CD14-positive monocyte (primary cell): ENCODE measurements at places on chromosomes 13 and 19.

GRCh38 chr13:98300956-98301641 is 124.0 kb upstream of the RNF113B start:
- DNase-seq, result no peak

DNA sequence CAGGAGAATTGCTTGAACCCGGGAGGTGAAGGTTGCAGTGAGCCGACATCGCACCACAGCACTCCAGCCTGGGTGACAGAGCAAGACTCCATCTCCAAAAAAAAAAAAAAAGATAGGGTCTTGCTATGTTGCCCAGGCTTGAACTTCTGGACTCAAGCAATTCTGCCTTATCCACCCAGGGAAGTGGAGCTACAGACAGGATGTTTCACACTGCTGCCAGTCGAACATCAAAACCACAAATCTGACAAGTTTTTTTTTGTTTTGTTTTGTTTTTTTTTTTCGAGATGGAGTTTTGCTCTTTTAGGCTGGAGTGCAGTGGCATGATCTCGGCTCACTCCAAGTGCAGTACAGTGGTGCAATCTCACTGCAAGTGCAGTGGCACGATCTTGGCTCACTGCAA is 10.8 kb downstream of the XPO4 start:
- DNase-seq, result no peak

- DNase-seq, result no peak
Measured at GRCh38 chr13:49776871-49777270, 15.6 kb downstream of the KPNA3 start.

DNA sequence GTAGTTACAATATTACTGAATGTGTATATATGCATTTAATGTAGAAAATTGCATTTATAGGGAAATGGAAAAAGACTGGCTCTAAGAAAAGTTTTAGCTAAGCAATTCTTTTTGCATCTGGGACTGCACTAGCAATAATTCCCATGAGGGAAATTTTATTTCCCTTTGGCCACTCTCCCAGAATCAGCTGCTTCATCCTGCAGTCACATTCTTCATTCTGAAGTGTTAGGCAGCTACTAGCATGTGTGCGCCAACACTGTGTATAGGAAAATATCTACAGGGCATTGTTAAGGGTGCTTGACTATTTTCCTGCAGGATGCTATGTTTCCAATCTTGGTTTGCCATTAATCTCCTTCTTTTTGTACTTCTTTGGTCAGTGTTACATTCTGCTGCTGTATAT is 312.8 kb upstream of the PCDH20 start:
- DNase-seq, result no peak

- DNase-seq, result no peak
Measured at GRCh38 chr13:62613819-62614218, 1198.2 kb upstream of the PCDH20 start.

DNA sequence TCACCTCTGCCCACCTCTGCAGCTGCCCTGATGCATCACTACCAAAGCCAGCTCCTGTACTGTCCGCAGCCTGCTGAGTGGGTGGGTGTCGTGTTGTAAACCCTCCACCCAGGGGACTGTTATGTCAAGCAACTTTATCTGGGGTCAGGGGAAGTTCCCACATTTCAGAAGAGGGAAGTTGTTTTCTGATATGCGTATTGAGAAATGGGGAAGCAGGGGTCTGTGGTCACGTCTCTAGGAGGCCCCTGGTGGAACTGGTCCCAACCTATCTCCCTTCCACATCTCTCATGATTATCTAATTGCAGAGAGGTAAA is 31.2 kb downstream of the CLEC17A start:
- DNase-seq, result peak; percentile 90

DNA sequence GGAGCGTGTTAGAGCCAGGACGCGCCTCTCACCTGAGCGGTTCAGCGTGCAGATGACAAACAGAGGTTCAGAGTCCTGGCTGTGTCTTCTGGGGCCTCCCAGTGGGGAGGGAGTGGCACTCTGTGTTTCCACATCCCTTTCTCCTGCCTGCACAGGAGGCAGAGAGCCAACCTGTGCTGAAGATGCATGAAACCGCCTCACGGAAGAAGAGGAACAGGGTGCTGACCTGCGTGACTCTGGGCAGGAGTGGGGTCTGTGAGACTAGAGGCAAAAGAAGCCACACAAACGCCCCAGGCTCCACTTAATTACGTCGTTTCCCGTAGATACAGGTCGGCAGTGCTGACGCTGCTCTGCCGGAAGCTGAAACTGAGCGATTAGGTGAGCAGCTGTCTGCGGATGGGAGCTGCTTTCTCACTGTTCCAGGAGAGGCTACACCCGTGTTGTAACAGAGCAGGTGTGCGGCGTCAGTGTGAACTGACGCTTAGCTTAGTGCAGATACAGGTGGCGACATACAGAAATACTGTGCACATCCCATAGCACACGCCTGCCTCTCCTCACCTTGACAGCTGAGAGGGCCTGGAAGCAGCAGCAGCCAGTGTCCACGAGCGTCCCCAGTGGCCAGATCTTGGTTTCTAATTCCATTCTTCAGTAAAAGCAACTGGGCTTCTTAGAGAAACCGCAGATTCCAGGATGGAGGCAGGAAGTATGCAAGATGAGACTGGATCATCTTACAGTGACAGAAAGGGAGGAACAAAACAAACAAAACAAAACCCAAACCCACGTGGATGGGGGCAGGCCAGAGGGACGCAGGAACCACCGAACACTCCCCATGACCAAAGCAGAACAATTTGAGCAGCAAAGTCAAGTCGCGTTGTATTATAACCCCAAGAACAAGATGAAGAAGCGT is 37.7 kb upstream of the MCF2L start:
- no peak for DNase-seq

GRCh38 chr19:45468159-45468651 is 409 bp downstream of the FOSB start:
- no peak for DNase-seq

DNA sequence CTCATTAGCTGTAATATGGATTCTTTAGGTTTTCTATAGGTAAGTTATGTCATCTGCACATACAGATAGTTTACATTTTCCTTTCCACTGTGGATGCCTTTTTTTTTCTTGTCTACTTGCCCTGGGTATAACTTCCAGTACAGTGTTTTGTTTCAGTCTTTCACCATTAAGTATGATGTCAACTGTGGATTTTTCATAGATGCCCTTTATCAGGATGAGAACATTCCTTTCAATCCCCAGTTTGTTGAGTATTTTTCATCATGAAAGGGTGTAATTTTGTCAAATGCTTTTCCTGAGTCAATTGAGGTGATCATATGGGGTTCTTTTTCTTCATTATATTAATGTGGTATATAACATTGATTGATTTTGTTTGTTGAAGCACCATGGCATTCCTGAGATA is 43.6 kb upstream of the SACS start:
- DNase-seq, result no peak

- DNase-seq, result no peak
Measured at GRCh38 chr19:16957151-16957701, 68.4 kb downstream of the F2RL3 start.

GRCh38 chr19:32317086-32317485 is 28.3 kb upstream of the ZNF507 start:
- DNase-seq, result no peak

- DNase-seq, result peak; percentile 54
Measured at GRCh38 chr19:18109733-18110608, 12.4 kb downstream of the MAST3 start.

DNA sequence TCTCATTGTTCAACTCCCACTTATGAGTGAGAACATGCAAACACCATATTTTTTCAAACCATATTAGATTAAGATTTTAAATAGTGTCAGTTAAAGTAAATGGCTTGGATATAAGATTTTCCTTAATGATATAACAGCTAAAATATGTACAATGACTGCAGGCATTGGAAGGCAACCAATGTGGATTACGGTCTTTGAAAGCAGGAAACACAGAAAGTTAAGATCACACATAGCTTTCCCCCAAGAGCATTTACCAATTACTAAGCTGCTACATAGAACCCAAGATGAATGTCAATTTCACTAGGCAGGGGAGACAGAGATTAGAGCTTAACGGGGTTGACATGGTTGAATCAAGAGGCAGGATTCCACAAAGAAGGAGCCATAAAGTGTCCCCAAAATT is 173.2 kb upstream of the TRPC4 start:
- DNase-seq, result no peak

DNA sequence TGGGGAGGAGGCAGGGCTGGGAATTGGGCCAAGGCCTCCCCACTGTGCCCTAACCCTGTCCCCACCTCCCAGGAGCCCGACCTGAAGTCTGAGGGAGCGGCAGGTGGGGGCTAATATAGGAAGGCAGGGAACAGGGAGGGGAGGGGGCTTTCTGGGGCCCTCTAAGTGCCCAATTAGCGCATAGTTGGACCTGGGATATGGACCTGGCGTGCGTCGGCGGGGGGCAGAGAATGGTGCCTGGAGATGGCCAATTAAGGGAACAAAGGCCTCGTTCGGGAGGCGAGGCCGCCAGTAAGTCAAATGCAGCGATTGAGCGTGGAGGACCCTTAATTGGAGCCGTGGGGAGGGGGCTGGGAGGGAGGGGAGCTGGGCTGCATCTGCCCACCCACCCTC is at the start of gene C19orf85:
C19orf85 (minus strand) TSS at position 90 of the 393 bp plus-strand sequence. CDS start 197 bp downstream, outside the sequence.
- no peak for DNase-seq

DNA sequence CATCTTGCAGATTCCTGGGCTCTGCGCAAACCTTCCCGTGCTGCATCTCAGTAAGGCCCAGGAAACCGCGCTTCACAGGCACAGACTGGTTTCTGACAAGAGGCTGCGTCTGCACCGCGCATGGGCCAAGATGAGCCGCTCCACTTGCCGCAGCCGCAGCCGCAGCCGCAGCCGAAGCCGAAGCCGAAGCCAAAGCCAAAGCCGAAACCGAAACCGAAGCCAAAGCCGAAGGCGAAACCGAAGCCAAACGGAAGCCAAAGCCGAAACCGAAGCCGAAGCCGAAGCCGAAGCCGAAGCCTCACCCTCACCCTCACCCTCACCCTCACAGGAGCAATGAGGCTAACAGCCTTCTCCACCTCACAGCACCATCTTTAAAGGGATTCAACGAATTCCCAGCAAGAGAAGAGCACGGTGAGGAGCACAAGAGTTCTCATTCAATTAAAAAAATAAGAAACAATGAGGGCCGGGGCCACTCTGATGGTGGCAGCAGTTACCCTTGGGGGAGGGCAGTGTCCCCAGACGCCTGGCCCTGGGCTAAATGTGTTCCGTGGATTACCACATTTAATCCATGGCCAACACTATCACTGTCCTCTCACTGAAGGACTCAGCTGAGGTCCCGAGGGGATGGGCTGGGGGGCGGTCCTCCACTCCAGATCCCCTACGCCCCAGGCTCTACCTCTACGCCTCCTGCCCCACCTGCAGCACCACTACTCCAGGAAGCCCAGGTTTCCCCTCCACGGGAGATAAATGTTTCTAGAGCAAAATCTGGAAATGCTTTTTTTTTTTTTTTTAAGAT is 29.1 kb downstream of the ZNF787 start:
- DNase-seq, result no peak

DNA sequence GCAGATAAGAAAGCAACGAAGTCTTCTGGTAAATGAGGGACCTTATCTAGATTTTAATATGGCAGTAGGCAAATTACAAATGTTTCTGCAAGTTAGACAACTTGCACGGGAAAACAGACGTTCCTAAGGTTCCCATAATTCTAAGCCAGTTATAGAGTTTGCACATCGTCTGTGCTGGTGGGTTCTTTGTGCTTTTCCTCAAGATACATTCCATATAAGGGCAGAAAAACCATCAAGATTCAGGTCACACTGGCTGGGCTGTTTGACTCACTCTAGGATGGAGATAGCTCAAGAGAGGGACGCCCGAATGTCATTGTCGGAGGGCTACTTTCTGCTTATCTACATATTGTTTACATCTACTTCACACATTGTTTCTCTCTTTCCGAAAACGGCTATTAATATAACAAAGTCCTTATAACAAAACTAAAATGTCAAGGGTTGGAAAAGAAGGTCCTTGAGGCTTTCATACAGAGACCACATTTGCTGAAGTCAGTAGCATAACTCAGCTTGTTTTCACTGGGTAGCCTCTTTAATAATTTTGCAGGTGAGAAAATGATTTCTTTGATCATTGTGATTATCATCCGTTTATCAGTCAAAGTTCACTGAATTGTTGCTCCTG is 44.4 kb downstream of the SOX1 start:
- DNase-seq, result no peak

GRCh38 chr19:17255150-17255621 is 9.4 kb downstream of the USHBP1 start:
- no peak for DNase-seq

GRCh38 chr19:35262101-35262761 is 6.5 kb upstream of the USF2 start:
- no peak for DNase-seq

GRCh38 chr19:39832341-39833083 is 1.4 kb downstream of the DYRK1B start:
- no peak for DNase-seq

GRCh38 chr13:77318741-77319140 is 8.2 kb downstream of the MYCBP2 start:
- DNase-seq, result no peak

GRCh38 chr13:108859197-108860012 is 230.0 kb downstream of the MYO16 start:
- DNase-seq, result no peak

GRCh38 chr13:45951724-45952123 is 100.2 kb upstream of the SIAH3 start:
- peak; percentile 28 for DNase-seq

GRCh38 chr13:108313382-108313781 is 43.9 kb downstream of the TNFSF13B start:
- DNase-seq, result no peak

- no peak for DNase-seq
Measured at GRCh38 chr19:45952686-45953505, 20.8 kb downstream of the NOVA2 start.

DNA sequence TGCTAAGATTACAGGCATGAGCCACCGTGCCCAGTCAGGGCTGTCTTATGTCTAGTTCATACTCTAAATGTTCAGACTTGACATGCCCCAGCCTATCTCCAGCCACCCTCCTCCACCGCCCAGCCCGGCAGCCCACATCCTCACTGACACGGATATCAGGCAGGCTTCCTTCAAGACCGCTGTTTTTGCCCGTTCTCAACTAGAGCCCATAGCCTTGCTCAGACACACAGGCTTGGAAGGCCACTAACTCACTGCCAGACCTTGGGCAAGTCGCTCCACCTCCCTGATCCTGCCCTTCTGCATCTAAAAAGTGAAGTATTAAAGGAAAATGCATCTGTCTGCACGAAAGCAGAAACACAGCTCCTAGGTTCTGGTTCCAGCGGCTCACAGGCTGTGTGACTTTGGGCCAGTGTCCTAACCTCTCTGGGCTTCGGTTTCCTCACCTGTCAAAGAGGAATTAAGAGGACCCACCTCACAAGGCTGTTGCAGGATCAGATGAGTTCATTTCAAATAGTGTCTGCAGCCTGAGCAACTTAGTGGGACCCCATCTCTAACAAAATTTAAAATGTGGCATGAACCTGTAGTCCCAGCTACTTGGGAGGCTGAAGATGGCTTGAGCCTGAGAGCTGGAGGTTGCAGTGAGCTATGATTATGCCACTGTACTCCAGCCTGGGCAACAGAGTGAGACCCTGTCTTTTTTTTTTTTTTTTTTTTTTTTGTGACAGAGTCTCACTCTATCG is 14.5 kb upstream of the CERS4 start:
- peak; percentile 51 for DNase-seq

- DNase-seq, result no peak
Measured at GRCh38 chr19:12912571-12912970, 6.5 kb downstream of the SYCE2 start.
